ENCODE measurements at places on chromosomes 2 and 18.

DNA sequence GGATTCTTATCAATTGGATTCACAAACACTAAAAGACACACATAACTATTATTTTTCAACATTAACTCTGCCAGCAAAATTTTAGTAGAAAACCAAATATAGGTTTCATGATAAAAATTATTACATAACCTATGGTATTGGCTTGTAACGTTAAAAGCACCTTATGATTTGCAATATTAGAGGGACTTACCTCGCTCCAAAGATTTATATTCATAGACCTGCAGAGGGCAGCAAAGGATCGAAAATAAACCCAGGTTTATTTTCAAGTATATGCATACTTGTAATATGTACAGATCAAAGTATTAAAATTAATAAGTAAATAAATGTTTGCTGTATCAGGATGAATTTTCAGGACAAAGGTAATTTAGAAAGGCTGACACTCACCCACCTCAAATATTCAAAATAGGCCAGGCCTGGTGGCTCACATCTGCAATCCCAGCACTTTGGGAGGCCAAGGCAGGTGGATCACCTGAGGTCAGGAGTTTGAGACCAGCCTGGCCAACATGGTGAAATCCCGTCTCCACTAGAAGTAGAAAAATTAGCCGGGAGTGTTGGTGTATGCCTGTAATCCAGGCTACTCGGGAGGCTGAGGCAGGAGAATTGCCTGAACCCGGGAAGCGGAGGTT lies 45.3 kb downstream of the LRPPRC start:
- peak; percentile 20 for DNase-seq

- DNase-seq = no peak
These were observed 658.8 kb upstream of the ID2 start for GRCh38 chr2:8022908-8023640.

- DNase-seq = peak; percentile 18
These were observed 26.4 kb downstream of the ASXL2 start for GRCh38 chr2:25851740-25852503.

DNA sequence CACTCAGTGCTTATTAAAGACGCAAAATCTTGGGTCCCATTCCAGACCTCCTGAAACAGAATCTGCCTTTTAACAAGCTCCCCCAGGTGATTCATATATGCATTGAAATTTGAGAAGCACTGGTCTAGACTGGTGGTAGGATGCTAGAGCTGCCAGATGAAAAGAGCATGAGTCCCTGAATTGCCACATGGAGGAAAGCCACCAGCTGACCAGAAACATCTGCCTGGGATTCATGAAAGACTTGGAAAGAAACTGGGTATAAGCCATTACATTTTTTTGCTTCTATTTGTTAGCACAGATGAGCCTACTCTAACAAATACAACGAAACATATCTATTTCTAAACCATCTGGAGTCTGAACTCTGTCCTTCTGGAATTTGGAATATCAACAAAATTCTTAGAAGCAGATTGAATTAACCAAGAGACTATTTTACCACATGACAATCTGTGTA lies 228.9 kb downstream of the RBM43 start:
- DNase-seq = peak; percentile 8

- no peak for DNase-seq
These were observed 69.9 kb upstream of the KLF7 start for GRCh38 chr2:207235621-207236020.

- no peak for DNase-seq
These were observed 27.0 kb downstream of the MFSD6 start for GRCh38 chr2:190435031-190435670.

DNA sequence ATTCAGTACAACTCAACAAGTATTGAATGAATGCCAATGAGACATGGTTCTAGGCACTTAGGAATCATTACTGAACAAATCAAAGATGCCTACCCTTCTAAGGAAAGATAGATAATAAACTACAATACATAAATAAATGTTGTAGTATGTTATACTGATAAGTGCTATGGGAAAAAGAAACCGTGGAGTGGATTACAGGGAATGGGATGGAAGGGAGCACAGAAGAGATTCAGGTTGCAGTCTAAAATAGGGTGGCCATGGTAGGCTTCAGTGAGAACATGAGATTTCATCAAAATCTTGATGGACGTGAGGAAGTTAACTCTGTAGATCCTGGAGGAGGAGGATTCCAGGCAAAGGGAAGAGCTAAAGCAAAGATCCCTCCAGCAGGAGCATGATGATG lies 17.9 kb upstream of the CREB1 start:
- DNase-seq = no peak

- DNase-seq = no peak
These were observed 71.6 kb downstream of the ACKR3 start for GRCh38 chr2:236641051-236641726.

- DNase-seq = no peak
These were observed 39.6 kb downstream of the DOCK10 start for GRCh38 chr2:225002656-225003045.

DNA sequence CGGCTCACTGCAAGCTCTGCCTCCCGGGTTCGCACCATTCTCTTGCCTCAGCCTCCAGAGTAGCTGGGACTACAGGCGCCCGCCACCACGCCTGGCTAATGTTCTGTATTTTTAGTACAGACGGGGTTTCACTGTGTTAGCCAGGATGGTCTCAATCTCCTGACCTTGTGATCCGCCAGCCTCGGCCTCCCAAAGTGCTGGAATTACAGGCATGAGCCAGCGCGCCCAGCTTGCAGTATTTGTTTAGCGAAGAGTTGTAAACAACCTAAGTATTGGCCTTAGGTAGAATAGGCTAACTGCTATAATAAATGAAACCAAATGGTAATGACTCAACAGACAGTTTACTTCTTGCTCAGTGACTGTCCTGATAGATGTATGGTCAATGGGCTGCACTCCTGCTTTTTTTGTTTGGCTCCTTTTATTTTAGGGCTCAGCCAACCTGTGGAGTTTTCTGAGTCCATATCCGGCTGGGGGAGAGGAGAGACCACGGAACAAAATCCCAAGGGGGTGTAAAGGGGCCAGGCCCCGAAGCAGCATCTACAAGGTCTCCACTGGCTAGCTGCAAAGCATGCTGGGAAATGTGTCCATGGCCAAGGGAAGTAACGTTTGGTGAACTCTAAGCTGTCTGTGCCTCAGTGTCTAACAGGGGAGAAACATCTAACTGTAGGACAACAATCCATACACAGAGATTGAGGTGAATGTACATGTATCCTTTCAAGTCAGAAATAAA lies 841.0 kb upstream of the ID2 start:
- DNase-seq = no peak

- no peak for DNase-seq
These were observed 65.6 kb downstream of the STRADB start for GRCh38 chr2:201517094-201517493.

- DNase-seq = no peak
These were observed 158.1 kb upstream of the SKOR2 start for GRCh38 chr18:47409519-47409918.

DNA sequence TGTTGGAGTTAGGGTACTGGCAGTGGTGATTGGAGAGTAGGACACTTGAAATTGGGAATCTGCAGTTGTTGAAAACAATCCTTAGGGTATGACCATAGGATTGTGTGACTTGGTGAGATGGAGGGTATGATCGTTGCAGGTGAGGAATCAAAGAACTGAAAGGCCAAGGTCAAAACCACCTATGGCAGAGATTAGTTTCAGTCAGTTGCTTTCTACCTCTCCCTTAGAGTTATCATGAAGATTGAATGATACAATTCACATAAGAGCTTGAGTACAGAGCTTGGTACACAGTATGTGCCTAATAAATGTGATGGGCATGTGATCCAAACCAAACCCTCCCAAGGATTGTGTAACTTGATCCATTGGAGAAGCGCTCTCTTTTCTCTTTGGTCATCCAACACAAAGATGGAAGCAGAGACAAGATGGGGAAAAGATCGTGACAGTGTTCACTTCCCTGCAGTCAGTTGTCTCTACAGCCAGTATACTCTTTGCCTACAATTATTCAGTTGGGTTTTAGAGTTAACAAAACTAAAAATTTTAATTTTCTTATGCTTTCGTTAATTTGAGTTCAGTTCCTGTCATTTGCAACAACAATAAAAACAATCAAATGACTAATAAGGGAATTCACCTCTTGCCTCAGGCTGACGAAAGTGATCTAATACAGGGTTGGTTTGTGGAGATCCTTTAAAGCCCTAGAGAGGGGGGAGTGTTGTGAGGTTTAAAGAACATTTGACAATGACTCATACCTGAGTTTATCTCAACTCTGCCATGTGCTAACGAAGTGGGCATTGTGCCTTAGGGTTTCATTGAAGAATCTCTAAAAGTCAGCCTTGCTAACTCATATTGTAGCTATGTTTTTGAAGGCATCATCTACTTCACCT lies 14.8 kb upstream of the SMAD2 start:
- no peak for DNase-seq

DNA sequence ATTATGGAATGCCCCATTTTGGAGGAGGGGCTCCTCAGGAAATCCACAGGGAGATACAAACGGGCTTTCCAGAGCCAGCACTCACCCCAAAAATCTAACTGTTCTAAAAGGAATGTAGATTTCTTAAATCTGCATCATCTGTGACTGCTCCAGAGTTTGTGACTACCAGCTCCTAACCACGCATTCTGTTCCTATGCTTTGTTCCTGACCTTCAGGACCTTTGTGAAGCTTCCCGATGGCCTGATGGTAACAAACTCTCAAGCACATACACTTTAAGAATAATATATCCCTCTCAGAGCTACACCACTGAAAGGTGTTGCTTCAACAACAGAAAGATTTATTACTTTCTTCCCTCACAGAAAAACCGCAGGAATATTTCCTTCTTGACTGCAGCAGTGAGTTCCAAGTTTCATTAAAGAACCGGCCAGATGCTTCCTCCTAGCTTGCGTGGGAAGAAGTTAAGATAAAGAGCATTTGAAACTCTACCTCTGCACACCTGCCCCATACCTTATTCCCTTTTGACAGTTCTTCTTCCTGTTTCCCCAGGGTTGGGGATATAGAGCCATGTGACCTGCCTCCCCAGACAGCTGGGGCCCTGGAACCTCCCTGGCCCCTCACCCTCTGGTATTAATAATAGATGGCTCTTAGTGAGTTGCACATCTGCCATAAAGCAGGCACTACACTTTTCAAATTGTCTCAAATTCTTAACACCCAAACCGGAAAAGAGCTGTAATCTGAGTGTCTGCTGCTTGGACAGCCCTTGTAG lies 40.2 kb upstream of the EML4 start:
- DNase-seq = no peak

GRCh38 chr2:43142921-43143438 lies 83.4 kb downstream of the ZFP36L2 start:
- DNase-seq = peak; percentile 59

- no peak for DNase-seq
These were observed 178.5 kb downstream of the HDAC4 start for GRCh38 chr2:239222312-239222660.

Measured in SK-N-DZ (cell line).